ENCODE measurements at places on chromosomes 5 and 9. TPM values are rescaled to one million over a fixed set of nuclear protein-coding genes. Genes with fewer than 3 reads are reported as not detected.

Gene CD74
- total RNA-seq = 22.1 TPM

Gene SIGMAR1
- 48.8 TPM for total RNA-seq

Gene F12
- total RNA-seq = 0.95 TPM

Gene RANBP3L
- total RNA-seq = not detected

Gene KCTD16
- total RNA-seq = 0.29 TPM

Gene VCAN
- 397 TPM for total RNA-seq

Gene NME5
- 3.9 TPM for total RNA-seq

Gene SLC34A3
- total RNA-seq = 0.15 TPM

Gene ACOT12
- not detected for total RNA-seq

DNA sequence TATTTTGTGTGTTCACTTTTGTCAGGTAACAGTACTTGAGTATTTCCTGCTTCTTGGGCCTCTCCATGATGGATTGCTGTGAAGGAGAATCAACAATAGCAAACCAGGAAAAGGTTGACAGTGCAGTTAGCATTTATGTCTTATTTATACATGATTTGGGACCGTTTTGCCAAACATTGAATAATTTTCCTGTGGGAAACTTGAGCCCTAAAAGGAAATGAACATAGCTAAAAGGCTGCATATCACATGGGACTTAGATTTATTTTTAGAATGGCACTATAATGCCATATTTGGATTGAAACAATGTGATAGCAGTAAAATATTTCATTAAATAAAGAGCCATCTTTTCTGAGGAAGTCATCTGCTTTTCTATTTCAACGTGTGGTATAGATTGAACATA is 15.3 kb downstream of the GPR21 start:
- H3K4me3 ChIP-seq = no peak overlapping the region
- no peaks in the 10 kb centered on the region for H3K27me3 ChIP-seq
- no peaks in the 10 kb centered on the region for H3K4me1 ChIP-seq
- no peak overlapping the region for H3K27ac ChIP-seq
- no peak for DNase-seq

GRCh38 chr9:95370064-95370463 is 52.6 kb upstream of the FANCC start:
- no peaks in the 10 kb centered on the region for H3K36me3 ChIP-seq
- H3K4me1 ChIP-seq = peaks cover 8% of the 10 kb centered on the region
- no peak for DNase-seq
- H3K27ac ChIP-seq = no peak overlapping the region
- no peaks in the 10 kb centered on the region for H3K27me3 ChIP-seq

DNA sequence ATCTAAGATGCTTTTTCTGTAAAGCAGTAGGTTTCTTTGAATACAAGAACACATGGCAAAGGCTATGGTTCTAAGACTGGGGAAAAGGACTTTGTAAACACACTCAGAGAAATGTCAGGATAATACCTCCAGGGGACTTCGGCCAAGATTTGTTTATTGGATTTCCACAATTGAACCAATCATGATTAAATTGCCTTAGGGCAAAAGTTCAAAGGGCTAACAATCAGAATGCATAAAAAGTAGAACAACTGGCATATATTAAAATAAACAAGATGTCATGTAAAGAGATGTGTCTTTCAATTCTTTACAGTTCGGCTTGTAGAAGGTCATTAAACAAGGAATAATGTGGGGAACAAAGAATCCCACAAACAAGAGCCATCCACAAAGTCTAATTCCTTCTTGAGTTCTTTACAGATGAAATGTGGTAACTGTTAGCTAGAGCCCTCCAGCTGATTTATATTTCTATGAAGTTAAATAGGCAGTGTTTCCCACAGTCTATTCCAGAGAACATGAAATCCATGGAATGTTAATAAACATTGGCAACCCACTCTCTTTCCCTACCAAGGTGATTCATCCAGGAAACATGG is 565.5 kb downstream of the ZNF608 start:
- H3K4me3 ChIP-seq = no peak overlapping the region
- H3K27ac ChIP-seq = no peak overlapping the region
- no peaks in the 10 kb centered on the region for H3K27me3 ChIP-seq
- no peaks in the 10 kb centered on the region for H3K4me1 ChIP-seq

DNA sequence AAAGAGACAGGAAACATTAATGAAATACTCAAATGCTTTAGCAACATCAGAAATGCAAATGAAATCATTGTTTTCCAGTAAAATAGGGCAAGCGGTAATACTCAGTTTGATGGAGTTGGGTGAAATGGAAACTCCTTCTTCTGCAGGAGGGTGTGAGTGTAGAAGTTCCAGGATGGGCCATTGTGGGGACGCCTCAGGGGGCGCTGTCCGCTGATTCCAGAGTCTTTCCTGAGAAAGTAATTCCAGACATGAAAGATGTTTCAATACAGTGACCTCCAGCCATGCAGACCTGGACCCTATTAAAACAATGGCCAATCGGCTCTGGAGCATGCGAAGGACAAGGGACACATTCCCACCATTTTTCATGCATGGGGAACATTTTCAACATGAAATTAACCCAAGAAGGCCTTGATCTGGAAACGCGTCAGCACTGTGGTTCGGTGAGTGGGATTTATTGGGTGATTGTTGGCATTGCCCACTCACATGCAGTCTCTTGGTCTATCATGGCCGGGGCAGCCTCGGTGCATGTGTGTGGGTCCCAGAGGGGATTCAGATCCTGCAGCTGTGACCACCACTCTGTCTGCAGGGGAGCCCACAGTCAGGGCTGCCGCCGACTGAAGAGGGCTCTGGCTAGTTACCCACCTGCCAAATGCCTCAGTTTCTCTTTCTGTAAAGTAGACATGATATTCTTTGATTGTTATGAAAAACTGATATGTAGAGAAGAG is 132.6 kb upstream of the IRX4 start:
- no peak overlapping the region for H3K4me3 ChIP-seq
- H3K27me3 ChIP-seq = no peaks in the 10 kb centered on the region
- H3K36me3 ChIP-seq = no peaks in the 10 kb centered on the region
- no peaks in the 10 kb centered on the region for H3K4me1 ChIP-seq
- peak; percentile 72 for DNase-seq

DNA sequence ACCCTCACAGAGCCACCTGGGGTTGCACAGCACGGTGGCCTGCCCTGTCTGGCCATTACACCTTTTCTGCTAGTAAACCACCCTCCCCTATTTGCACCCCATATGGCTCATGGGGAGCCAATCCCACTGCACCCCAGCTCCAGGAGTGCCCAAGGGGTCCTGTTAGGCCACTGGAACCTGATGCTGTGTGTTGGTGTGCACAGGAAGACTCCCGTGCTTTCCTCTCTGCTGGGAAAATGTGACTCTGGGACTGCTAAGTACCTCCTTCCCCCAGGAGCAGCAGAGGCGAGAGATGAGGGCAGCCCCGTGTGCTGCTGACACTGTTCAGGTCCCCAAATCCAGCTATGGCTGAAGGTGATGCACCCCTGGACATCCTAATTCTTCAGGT is 126.3 kb downstream of the ADAMTS2 start:
- H3K4me3 ChIP-seq = no peak overlapping the region
- no peak overlapping the region for H3K27ac ChIP-seq

DNA sequence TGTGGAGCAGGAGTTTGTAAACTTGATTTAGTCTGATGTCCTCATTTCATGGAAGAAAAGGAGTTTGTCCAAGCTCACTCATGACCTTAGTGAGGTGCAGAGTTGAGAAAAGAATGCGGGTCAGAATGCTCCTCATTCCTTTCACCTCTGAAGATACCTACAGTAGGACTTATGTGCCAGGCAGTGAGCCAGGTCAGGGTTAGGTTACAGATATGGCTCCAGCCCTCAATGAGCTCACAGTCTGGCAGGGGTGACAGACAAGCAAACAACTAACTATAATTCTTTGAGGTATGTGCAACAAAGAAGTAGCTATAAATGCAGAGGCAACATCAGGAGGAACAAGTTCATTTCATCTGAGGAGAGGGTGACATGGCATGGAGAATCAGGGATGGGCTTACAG is 102.5 kb downstream of the SPATA31D1 start:
- H3K4me3 ChIP-seq = no peak overlapping the region
- no peak for DNase-seq
- no peaks in the 10 kb centered on the region for H3K36me3 ChIP-seq
- H3K27ac ChIP-seq = no peak overlapping the region
- H3K4me1 ChIP-seq = peaks cover 8% of the 10 kb centered on the region
- peaks cover 62% of the 10 kb centered on the region for H3K27me3 ChIP-seq

DNA sequence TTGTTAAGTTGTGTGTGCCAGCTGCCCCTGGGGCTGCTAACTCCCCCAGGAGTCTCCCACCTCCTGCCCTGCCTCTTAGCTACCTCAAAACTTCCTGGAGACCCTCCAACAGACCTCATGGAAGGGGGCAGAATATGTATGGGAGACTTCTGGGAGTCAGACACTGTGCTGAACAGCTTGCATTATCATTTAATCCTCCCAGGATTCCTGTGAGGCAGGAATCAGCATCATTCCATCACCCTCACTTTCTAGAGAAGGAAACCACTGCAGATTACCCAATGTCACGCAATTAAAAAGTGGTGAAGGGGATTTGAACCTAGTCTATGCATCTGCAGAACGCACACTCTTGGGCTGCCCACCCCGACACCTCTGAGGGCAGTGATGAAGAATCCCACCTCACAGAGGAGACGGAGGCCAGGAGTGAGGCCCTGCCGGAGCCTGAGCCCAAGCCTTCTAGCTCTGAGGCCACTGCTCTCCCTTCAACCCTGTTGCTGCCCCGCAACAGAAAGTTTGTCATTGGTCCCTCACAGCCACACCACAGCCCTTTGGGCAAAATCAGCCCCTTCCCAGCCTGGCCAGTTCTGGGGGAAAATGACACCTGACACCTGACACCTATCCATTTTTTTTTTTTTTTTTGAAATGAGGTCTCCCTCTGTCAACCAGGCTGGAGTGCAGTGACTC is 30.3 kb upstream of the IL17B start:
- no peaks in the 10 kb centered on the region for H3K27me3 ChIP-seq
- H3K4me3 ChIP-seq = no peak overlapping the region
- H3K27ac ChIP-seq = no peak overlapping the region
- H3K36me3 ChIP-seq = no peaks in the 10 kb centered on the region

DNA sequence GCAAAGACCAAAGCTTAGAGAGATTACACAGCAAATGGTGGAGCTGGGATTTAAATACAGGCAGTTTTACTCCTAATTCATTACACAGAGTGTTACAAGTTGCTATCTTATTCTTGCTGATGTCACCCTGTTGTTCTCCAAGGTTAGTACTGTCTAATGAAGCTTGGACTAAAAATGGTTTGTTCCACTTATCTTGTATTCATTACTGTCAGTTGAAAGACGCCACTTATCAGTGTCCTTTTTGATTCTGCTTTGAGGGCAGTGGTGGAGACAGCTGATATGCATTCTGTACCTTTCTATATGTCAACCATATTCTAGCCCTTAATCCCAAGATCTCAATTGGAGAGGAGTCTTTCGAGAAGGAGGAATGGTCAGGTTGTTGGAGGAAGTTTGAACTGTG is 14.0 kb upstream of the DENND4C start:
- H3K4me1 ChIP-seq = no peaks in the 10 kb centered on the region
- peaks cover 10% of the 10 kb centered on the region for H3K27me3 ChIP-seq
- no peak overlapping the region for H3K27ac ChIP-seq
- H3K4me3 ChIP-seq = no peak overlapping the region

- peaks cover 6% of the 10 kb centered on the region for H3K4me1 ChIP-seq
- DNase-seq = no peak
- no peaks in the 10 kb centered on the region for H3K27me3 ChIP-seq
- no peaks in the 10 kb centered on the region for H3K36me3 ChIP-seq
Measured at GRCh38 chr9:29445751-29446150, 1872.5 kb upstream of the C9orf72 start.

DNA sequence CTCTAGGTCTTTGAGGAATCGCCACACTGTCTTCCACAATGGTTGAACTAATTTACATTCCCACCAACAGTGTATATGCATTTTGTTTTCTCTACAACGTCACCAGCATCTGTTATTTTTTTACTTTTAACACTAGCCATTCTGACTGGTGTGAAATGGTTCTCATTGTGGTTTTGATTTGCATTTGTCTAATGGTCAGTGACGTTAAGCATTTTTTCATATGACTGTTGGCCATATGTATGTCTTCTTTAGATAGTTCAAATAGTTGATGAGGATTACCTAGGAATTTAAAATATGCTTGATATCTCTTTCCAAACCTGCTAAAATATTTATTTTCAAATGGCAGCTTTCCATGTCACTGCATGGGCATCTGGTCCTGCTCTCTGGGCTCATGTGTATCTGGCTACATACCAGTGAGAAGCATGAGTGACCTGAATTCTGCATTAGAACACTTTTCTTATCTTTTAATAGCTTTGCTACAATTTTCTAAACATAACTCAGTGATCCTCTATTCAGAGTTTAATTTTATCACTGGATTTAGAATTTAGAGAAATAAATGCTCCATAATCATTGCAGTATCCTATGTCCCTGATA is 95.8 kb upstream of the ADAMTS16 start:
- H3K27me3 ChIP-seq = no peaks in the 10 kb centered on the region
- no peaks in the 10 kb centered on the region for H3K36me3 ChIP-seq
- H3K27ac ChIP-seq = no peak overlapping the region
- no peak overlapping the region for H3K4me3 ChIP-seq

DNA sequence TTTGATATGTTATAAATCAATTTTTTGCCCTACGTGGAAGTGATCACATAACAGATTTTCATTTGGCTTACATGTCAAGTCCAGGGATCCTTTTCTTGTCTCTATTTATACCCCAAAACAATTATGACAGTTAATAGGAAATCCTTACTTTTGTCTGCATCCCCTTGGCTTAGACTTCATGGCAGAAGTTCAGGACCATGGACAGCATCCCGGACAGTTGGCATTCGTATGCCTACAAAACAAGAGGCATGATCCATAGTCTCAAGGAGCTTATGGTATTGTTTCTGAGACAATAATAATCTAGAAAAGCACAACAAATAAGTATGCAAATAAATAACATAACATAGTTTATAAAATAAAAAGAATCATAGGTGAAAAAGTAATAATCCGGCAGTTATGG is 214.3 kb upstream of the GRIA1 start:
- no peak overlapping the region for H3K27ac ChIP-seq
- H3K36me3 ChIP-seq = no peaks in the 10 kb centered on the region

DNA sequence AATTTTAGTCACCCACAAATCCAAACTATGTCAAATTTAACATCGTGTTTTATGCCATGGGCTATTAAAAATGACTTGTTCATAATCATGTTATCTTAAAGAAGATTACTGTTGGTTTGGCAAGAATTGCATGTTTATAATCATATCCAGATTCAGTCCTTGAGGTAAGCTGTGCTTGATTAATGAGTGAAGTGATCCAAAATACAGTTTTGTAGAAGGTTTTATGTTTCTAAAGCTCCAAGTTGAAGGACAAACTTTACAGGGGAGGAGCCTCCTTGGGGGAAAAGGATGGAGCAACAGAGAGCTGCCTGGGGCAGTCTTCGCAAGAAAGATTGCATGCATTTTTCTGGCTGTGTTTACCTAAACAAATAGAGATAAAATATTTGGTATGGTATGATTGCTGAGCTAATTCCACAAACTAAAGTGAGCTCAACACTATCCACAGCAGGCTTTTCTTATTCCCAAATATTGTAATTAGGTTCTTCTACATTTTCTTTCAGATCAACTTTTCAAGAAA is 189.5 kb upstream of the TYRP1 start:
- no peak for DNase-seq
- H3K4me3 ChIP-seq = no peak overlapping the region
- H3K27me3 ChIP-seq = no peaks in the 10 kb centered on the region
- no peaks in the 10 kb centered on the region for H3K36me3 ChIP-seq

Measured in endodermal cell (in vitro differentiated cells).